CD4-positive, alpha-beta memory T cell (primary cell): ENCODE measurements at places on chromosomes 3 and 15. TPM values are rescaled to one million over a fixed set of nuclear protein-coding genes. Genes with fewer than 3 reads are reported as not detected.
A peak's percentile ranks its signal among the peaks of the same experiment; 100 is the strongest.

GRCh38 chr3:173988909-173989308, 591.4 kb downstream of the NLGN1 start:
- no peaks in the 10 kb centered on the region for H3K4me1 ChIP-seq
- no peaks in the 10 kb centered on the region for H3K36me3 ChIP-seq
- no peak overlapping the region for H3K4me3 ChIP-seq
- H3K27ac ChIP-seq: no peak overlapping the region

DNA sequence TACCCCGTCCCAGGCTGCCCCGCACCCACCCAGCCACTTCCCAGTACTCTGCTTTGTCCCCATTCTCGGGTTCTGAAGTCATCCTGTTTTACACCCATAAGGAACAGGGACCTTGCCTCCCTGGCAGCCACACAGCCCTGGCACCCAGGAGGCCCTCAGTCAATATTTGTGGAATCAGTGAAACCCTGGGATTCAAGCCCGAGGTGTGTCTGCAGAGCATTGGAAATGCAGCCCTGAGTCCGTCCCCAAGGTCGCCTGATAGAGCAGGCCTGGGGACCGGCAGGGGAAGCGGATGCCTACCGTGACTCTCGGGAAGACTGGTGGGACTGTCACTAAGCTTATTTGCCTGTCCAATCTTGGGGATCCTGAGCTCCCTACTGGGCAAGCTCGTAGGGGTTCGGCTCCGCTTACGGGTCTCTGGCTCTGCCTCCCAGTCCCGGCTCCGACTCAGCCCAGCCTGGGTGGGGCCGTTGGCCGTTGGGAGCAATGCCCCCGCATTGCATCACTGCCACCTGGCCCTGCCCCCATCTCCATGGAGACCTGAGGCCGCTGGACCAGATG, 64.4 kb upstream of the TAMM41 start:
- H3K36me3 ChIP-seq: no peaks in the 10 kb centered on the region
- no peak overlapping the region for H3K4me3 ChIP-seq
- H3K4me1 ChIP-seq: peaks cover 9% of the 10 kb centered on the region
- DNase-seq: no peak
- H3K27ac ChIP-seq: no peak overlapping the region
- no peaks in the 10 kb centered on the region for H3K27me3 ChIP-seq

- H3K36me3 ChIP-seq: no peaks in the 10 kb centered on the region
- no peak for DNase-seq
- H3K4me1 ChIP-seq: peaks cover 14% of the 10 kb centered on the region
- no peaks in the 10 kb centered on the region for H3K27me3 ChIP-seq
- H3K27ac ChIP-seq: no peak overlapping the region
Measured at GRCh38 chr3:122589297-122589696, 11.8 kb downstream of the PARP15 start.

- no peak overlapping the region for H3K27ac ChIP-seq
- no peak for DNase-seq
- H3K4me3 ChIP-seq: no peak overlapping the region
- H3K4me1 ChIP-seq: no peaks in the 10 kb centered on the region
Measured at GRCh38 chr3:171700653-171701052, 109.6 kb downstream of the PLD1 start.

- no peak overlapping the region for H3K27ac ChIP-seq
- no peaks in the 10 kb centered on the region for H3K36me3 ChIP-seq
- DNase-seq: no peak
- no peaks in the 10 kb centered on the region for H3K27me3 ChIP-seq
- H3K4me1 ChIP-seq: no peaks in the 10 kb centered on the region
- H3K4me3 ChIP-seq: no peak overlapping the region
Measured at GRCh38 chr15:31556494-31557150, 230.0 kb downstream of the KLF13 start.

GRCh38 chr3:50304601-50305000, 1.2 kb upstream of the HYAL1 start:
- no peak overlapping the region for H3K4me3 ChIP-seq
- H3K36me3 ChIP-seq: no peaks in the 10 kb centered on the region
- no peak for DNase-seq
- H3K4me1 ChIP-seq: peaks cover 12% of the 10 kb centered on the region
- no peaks in the 10 kb centered on the region for H3K27me3 ChIP-seq
- H3K27ac ChIP-seq: no peak overlapping the region

- no peak overlapping the region for H3K4me3 ChIP-seq
- H3K36me3 ChIP-seq: no peaks in the 10 kb centered on the region
Measured at GRCh38 chr3:155420881-155421486, 127.5 kb upstream of the STRIT1 start.

- H3K4me3 ChIP-seq: no peak overlapping the region
- H3K27ac ChIP-seq: no peak overlapping the region
- H3K27me3 ChIP-seq: no peaks in the 10 kb centered on the region
- H3K4me1 ChIP-seq: peaks cover 5% of the 10 kb centered on the region
- H3K36me3 ChIP-seq: no peaks in the 10 kb centered on the region
Measured at GRCh38 chr3:69244039-69244438, 121.6 kb upstream of the LMOD3 start.

GRCh38 chr15:99365242-99365641, 114.0 kb downstream of the LRRC28 start:
- no peak overlapping the region for H3K4me3 ChIP-seq
- DNase-seq: no peak
- H3K4me1 ChIP-seq: no peaks in the 10 kb centered on the region
- H3K27me3 ChIP-seq: no peaks in the 10 kb centered on the region
- H3K27ac ChIP-seq: no peak overlapping the region

DNA sequence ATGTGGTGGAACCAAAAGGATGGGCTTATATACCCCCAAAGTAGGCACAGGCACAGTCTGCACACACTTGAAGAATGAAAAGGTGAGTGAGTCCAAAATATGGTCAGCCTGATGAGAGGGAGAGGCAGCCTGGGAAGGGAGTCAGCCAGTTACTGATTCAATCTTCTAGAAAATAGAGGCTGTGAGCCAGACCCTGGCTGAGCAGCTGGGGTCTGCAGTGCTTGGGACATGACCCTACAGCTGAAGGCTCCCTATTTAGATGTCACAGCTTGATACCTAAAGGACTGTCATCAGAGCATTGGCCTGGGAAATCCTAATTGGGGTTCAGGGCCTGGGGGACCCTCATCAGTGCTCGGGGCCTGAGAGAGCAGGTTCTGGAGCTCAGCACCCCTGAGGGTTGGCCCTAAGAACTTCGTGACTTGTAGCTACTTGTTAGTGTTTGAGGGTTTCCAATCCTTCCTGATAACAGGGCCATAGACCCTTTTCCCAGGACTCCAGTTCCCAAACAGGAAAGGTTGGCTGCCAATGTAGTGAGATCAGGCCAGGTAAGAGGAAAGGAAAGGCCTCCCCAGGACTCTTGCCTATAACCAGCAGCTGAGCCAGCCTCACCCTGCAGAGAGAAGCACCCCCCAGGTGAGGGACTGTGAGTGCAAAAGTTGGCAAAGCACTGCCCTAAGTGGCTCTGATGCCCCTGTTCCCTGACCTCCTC, 54.7 kb upstream of the SLCO2A1 start:
- no peak overlapping the region for H3K27ac ChIP-seq
- H3K36me3 ChIP-seq: no peaks in the 10 kb centered on the region
- no peaks in the 10 kb centered on the region for H3K4me1 ChIP-seq
- no peaks in the 10 kb centered on the region for H3K27me3 ChIP-seq
- no peak overlapping the region for H3K4me3 ChIP-seq

- no peaks in the 10 kb centered on the region for H3K36me3 ChIP-seq
- no peaks in the 10 kb centered on the region for H3K27me3 ChIP-seq
- no peak overlapping the region for H3K4me3 ChIP-seq
- DNase-seq: no peak
- H3K27ac ChIP-seq: no peak overlapping the region
Measured at GRCh38 chr15:35618260-35619188, 72.6 kb upstream of the DPH6 start.

DNA sequence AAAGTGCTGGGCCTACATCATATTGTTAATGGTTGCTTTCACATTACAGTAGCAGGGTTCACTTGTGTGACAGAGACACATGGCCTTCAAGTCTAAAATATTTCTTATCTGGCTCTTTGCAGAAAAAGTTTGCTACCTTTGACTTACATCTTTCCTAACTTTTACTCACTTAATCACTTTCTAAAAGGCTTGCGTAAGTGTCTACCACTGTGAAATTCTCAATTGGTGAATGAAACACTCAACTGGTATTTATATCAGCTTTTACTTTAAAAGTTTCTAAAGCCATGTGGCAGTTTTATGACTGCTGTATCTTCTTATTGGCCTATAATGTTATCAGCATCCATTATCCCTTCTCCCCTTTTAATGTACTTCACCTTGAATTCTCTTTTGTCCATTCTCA, 554.5 kb downstream of the ZIC1 start:
- H3K27ac ChIP-seq: no peak overlapping the region
- H3K4me3 ChIP-seq: no peak overlapping the region
- no peaks in the 10 kb centered on the region for H3K36me3 ChIP-seq
- H3K4me1 ChIP-seq: no peaks in the 10 kb centered on the region
- no peaks in the 10 kb centered on the region for H3K27me3 ChIP-seq

- H3K27ac ChIP-seq: no peak overlapping the region
- DNase-seq: no peak
- H3K4me3 ChIP-seq: no peak overlapping the region
Measured at GRCh38 chr15:57245130-57245529, 131.2 kb upstream of the CGNL1 start.

GRCh38 chr3:124814620-124815421, 72.3 kb downstream of the ITGB5 start:
- H3K4me3 ChIP-seq: no peak overlapping the region
- no peaks in the 10 kb centered on the region for H3K27me3 ChIP-seq
- no peaks in the 10 kb centered on the region for H3K4me1 ChIP-seq

GRCh38 chr15:68418611-68419161, 13.3 kb downstream of the ITGA11 start:
- H3K4me3 ChIP-seq: no peak overlapping the region
- H3K36me3 ChIP-seq: no peaks in the 10 kb centered on the region
- no peaks in the 10 kb centered on the region for H3K4me1 ChIP-seq
- DNase-seq: no peak

GRCh38 chr3:148820361-148821245, 7.0 kb upstream of the CPB1 start:
- no peaks in the 10 kb centered on the region for H3K4me1 ChIP-seq
- H3K4me3 ChIP-seq: no peak overlapping the region
- H3K36me3 ChIP-seq: no peaks in the 10 kb centered on the region
- DNase-seq: no peak
- no peaks in the 10 kb centered on the region for H3K27me3 ChIP-seq

- DNase-seq: peak; percentile 52
- peaks cover 14% of the 10 kb centered on the region for H3K4me1 ChIP-seq
- no peak overlapping the region for H3K27ac ChIP-seq
Measured at GRCh38 chr3:10419637-10420232, 85.7 kb downstream of the ATP2B2 start.

DNA sequence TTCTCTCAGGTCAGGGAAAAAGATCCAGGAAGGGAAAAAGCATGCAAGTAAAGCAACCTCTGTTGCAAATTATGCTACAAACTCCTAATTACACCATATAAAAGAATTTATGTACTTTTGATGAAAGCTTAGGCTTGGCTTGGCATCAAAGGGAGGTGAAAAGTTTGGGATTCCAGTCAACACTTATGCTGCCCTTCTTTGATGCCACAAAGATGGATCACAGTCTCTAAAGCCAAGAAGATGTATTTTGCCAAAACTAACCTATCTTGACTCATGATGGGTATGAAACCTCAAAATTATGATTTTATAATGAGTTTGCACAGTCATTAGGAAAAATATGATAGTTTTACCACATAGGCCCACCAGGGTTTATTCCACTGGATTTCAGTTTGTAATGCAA, 101.0 kb upstream of the CCDC80 start:
- H3K36me3 ChIP-seq: no peaks in the 10 kb centered on the region
- DNase-seq: no peak
- H3K27me3 ChIP-seq: no peaks in the 10 kb centered on the region
- H3K27ac ChIP-seq: no peak overlapping the region
- peaks cover 83% of the 10 kb centered on the region for H3K4me1 ChIP-seq

DNA sequence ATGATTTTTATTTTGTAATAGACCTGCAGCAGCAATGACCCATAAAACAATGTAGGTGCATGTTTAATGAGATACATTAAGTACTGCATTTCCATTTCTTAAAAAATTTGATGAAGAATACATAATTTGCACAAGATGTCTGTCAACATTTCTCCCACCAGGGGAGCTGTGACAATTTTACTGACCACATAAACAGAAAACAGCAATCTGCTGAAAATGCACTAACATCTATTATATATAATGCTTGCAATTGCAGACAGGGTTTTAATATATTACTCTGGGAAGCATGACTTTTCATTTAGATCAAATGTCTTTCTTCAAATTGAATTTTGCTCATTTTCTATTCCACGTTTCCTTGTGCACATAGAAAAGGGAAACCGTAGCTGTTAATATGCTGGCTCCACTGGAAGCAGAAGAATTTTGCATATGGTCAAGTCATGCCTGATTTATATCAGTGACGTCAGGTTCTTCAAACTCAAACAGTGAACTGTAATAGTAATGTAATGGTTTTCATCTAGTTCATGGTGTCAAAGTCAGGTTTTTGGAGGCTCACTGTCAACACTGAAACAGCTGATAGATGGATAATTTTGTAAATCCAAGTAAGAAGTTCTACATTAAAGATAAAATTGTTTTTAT, 79.8 kb upstream of the IGF1R start:
- no peaks in the 10 kb centered on the region for H3K27me3 ChIP-seq
- no peaks in the 10 kb centered on the region for H3K36me3 ChIP-seq

DNA sequence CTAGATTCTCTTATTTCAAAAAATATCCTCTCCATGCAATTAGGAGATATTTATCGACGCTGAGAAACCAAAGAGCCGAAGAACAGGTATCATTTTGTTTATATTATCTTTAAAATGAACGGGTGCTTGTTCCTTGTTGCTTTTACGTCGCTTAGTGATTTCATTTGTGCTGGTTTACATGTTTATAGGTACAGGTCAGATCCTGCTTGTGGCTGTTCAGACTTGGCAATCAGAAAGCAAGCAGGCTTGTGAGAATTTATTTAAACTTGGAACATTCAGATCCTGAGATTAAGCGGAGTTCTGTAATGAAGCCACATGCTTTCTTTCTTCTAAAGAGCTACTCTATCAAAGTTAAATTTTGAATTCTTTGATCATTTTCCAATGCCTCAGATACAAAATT, 43.0 kb upstream of the ATP2C1 start:
- DNase-seq: no peak
- H3K4me1 ChIP-seq: peaks cover 21% of the 10 kb centered on the region
- H3K4me3 ChIP-seq: no peak overlapping the region
- H3K27ac ChIP-seq: no peak overlapping the region

GRCh38 chr3:32556332-32556731, 14.3 kb downstream of the DYNC1LI1 start:
- DNase-seq: no peak
- no peak overlapping the region for H3K4me3 ChIP-seq
- H3K4me1 ChIP-seq: peaks cover 11% of the 10 kb centered on the region
- no peaks in the 10 kb centered on the region for H3K36me3 ChIP-seq

Gene WDR5B
- 19.2 TPM for total RNA-seq

Gene AADAC
- not detected for total RNA-seq

Gene ISL2
- total RNA-seq: not detected

Gene LDHAL6B
- not detected for total RNA-seq

Gene HTR3C
- total RNA-seq: not detected

Gene ACKR4
- total RNA-seq: 0.17 TPM

Gene RMDN3
- 24.5 TPM for total RNA-seq

Gene AADACL2
- total RNA-seq: not detected

Gene GUCA1C
- not detected for total RNA-seq

Gene AGBL1
- total RNA-seq: not detected

Gene ARPP21
- total RNA-seq: not detected

Gene WDR93
- not detected for total RNA-seq
